NCI-H1417 treated with DMSO at 0.1 percent for 48 hours (cell line): ENCODE measurements at places on chromosomes 3 and 15.

DNA sequence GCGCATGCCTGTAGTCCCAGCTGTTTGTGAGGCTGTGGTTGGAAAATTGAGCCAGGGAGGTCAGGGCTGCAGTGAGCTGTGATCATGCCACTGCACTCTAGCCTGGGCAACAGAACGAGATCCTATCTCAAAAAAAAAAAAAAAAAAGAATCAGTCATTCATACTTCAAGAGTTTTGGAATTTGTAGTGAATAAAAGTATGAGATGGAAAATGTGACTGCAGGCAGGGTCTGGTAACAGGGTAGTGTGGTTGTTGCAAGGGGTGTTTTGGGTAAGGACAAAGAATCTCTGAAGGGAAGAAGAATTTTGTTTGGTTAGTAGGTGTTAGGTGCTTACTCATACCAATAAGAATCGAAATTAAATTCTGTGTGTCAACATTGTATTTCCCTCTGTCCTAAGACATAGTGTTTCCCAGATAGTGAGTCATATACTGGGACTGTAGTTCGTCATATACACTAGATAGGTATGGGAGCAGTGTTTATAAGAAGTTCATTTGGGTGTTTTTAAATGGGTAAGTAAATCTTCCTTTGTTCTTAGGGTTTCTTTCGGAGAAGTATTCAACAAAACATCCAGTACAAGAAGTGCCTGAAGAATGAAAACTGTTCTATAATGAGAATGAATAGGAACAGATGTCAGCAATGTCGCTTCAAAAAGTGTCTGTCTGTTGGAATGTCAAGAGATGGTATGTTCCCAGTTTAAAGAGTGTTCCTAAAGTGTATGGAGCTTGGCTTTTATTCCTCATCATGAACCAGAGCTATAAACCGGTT lies 14.2 kb downstream of the NR1D2 start:
- DNase-seq = no peak

GRCh38 chr3:155334914-155335723 lies 41.6 kb upstream of the STRIT1 start:
- no peak for DNase-seq

DNA sequence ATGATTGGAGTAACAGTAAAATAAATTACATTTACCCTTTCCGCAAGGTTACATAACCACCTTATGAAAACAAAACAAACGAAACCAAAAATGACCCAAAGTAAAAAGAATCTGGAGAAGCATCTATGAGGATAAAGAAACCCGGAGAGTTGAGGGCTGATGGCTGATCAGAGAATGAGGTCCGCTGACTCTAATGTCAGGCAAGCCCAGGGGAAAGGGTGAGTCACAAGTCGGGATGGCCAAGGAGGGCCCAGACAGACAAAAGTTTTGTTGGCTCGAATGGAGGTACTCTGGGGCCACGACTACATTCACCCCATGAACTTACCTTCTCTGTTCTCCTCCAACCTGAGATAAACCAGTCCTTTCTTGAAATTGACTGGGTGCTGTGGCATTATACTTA lies 95.7 kb downstream of the RORA start:
- no peak for DNase-seq

GRCh38 chr15:68187559-68187958 lies 17.6 kb downstream of the CALML4 start:
- no peak for DNase-seq

- DNase-seq = no peak
These were observed 223.6 kb upstream of the TBL1XR1 start for GRCh38 chr3:177420651-177421480.

DNA sequence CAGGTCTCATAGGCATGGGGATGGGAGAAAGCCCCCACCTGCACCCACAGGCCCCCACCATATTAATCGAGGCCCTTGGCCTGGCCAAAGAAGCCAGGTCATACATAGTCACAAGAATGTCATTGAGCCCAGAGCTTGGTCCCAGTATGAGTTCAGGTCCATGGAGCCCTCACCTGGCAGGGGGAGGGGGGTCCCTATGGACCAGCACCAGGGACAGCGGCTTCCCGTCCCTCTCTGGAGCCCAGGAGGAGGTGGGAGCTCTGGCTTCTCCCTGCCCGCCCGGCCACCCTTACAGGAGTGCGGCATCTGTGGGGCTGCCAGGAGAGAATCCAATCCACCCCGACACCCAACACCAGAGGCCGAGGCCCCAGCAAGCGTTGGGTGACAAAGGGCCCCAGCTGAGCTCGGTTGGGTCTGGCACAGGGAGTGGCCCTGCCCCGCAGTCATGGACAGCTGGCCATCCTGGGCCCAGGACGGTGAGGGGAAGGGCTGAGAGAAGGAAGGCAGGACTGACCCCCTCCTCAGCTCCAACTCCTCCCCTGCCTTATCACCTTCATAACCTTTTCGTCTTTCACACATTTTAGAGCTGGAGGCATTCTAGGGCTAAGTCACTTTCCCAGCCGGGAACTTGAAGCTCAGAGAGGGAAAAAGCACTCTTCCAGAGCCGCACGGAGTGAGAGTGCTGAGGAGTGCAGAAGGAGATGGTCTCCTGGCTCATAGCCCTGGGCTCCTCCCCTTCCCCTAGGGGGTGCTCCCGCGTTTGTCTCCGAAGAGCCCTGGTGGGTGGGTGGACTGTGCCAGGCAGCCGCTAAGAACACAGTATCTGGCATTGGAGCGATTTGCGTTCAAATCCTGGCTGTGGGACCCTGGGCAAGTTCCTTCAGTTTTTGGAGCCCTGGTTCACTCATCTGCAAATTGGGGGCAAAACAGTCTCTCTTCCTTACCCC lies 54.6 kb downstream of the ATP2B2 start:
- no peak for DNase-seq

DNA sequence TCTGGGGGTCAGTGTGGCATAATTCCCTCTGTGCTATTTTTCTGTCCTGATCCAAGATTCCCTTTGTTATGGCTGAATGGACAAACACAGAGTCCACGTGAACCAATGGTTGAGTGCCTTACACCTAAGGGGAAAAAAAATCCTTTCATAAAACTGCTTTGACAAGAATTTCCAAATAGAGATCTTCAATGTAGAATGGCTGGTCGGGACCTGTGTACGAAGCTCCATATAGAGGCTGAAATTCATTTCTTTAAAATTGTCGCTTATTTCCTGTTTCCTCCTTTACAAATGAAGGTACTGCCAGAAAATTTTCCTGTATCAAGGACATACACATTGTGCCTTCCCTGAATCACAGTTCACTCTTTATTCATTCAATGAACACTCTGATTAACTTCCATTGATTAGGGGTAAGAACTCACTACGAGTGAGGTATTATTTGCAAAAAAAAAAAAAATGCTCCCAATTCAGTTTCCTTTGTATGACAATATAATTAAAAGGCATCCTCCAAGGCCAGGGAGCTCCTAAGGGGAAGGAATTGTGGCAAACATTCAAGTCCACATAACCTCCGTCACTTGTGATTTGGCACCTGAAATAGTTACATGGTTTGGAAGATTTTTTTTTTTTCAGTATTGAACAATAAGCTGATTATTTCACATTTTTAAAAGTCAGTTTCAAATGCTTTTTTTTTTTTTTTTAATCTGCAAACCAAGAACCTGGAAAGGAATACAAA lies 293.8 kb downstream of the MEX3B start:
- no peak for DNase-seq

- DNase-seq = no peak
These were observed 478.3 kb downstream of the SOX2 start for GRCh38 chr3:182190056-182190455.

GRCh38 chr3:182848906-182849305 lies 55.6 kb downstream of the ATP11B start:
- no peak for DNase-seq

DNA sequence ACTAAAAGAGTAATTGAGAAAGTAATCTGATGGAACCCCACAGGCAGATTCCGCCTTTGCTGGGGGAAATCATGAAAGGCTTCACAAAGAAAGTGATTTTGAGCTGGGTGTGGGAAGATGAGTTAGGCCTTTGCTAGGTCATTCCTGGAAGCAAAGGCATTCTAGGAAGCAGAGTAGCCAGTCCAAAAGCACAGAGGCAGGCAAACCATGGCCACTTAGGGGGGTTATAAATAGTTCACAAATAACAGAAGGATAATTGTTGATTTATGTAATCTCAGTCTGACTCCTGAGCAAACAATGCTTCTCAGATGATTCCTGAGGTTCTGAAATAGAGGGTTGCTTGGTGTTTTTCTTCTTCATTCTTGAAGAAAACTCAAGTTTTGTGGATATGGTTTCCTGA lies 576.3 kb downstream of the NTRK3 start:
- no peak for DNase-seq

DNA sequence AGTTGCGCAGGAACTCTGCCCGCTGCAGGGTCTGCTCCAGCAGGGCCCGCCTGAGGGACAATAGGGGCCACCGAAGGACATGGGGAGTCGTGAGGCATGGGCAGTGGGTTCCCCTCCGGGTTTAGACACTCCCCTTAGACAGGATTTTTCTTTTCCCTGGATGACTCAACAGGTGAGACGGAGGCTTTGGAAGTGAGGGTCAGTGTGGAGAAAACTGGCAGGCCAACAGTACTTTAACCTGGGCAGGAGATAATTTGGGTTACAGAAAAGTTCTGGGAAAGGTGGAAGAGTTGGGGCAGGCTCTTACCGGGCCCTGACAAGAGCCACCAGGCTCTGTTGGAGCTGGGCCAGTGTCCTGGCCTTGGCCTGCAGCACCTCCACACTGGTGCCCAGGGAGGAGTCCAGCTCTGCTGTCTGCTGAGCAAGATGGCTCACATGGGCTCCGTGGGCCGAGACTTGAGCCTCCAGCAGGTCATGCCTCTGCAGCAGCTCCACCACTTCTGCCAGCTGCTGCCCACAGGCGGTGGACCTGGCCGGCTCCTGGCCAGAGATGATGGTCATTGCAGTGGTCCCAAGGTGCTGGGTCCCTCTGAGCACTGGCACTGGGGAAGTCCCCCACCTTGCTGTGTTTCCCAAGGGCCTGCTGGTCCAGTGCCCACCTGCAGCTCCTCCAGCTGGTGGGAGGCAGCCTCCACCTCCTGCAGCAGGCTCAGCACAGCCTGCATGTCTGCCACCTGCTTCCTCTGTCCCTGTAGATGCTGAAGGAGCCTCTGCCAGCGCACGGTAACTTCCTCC lies 11.0 kb downstream of the SPTBN5 start:
- no peak for DNase-seq

DNA sequence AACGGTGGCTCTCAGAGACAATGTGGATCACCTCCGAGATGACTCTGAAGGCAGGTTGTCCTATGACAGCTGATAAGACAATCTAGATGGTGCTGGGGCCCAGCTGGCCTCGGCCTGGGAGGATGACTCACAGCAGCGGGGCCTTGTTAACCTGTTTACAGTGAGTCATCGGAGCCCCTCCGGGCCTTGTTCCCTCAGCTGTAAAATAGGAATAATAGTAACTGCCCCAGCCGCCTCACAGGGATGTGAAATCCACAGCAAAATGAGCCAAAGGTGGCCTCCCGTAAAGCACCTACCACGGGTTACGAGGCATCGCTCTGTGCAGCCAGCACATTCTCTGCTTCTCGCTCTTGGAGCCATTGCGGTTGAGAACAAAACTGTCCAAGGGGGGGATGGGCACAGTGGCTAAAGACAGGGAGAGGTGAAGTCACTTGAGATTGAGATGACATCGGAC lies 88.6 kb upstream of the RASGRF1 start:
- no peak for DNase-seq

DNA sequence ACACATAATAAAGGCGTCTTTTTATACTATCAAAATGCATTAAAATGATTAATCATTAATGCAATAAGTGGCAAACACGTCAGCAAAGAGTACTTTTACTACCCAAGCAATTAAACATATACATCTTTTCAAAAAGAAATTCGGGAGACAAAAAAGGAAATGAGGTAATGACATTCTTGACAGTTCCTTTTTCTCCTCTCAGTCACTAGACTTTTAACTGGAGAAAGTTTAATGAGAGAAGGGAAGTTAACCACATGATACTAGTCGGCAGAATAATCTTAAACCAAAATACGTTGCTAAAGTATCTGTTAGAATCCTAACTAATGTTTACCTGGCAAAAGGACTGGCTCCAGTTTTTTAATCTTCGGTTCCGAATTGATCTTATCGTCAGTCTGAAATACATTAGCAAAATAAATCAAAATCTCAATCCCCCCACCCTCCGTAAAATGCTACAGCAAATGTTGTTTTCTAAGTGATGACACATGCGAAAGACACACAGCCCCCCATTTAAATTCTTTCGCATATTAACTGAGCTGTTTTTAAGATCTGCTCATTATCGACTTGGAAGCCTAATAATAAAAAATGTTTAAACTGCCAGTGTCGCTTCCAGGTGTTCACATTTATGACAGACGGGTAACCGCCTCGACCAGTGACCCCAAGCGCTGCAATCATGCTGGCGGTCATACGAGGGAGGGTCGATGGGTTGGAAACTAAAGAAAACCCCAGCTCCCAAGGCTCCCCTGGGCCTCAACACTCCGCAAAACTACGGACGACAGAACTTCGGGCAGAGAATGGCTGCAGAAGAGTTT lies 778 bp downstream of the MTMR10 start:
- no peak for DNase-seq

- no peak for DNase-seq
These were observed 64.8 kb downstream of the RASGRF1 start for GRCh38 chr15:79025802-79026201.

- no peak for DNase-seq
These were observed 85.0 kb upstream of the SLCO2A1 start for GRCh38 chr3:134114726-134115125.

DNA sequence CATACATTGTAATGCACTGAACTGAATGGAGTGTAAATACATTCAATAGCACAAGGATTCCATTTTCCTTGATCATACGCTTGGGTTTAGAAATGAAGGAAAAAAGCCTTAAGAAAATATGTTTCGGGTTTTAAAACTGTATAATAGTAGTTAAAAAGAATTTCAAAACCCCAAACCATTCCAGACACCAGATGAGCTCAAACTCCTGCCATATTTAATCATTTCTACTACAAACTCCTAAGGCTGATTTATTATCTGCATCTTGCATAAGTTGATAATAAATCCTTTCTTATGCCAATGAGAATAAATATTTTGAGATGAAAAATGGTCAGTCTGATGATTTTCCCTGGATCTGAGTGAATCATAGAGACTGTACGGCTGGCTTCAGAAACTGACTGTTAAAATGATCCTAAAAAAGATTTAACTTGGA lies 51.0 kb downstream of the NR1D2 start:
- no peak for DNase-seq

DNA sequence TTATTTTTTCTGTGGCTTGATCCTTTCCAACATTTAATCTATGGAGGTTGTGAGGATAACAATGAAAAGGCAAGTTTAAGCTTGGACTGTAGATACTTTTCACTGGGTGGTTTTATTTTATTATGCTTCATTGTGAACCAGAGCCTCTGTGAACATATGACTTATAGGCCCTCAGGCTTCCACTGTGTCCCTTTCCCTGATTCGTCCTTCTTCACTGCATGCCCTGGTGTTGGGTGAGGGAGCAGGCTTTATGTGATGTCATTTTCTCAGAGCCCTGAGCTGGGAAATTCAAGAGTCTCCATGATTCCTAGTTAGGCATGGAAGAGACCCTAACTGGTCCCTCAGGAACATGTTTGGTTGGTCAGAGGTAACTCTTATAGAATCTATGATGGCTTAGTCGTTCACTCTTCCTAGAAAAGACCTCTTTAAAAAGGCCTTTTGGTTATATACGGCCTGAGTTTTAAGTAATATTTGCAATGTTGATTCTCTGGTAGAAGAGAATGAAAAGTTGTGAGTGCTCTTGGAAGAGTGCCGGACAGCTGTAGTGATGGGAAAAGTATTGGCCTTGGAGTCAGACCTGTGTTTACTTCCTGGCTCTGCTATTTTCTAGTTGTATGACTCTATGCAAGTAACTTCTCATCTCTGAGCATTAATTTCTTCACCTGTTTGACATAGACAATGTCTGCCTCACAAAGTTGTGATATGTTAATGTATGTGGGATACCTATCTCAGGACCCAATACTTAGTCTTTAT lies 168.4 kb downstream of the LPP start:
- no peak for DNase-seq
